Memory B cell (primary cell): ENCODE measurements at places on chromosomes 3 and 15.
A peak's percentile ranks its signal among the peaks of the same experiment; 100 is the strongest.

- DNase-seq: no peak
Measured at GRCh38 chr3:38950581-38950980, 101.2 kb downstream of the SCN11A start.

DNA sequence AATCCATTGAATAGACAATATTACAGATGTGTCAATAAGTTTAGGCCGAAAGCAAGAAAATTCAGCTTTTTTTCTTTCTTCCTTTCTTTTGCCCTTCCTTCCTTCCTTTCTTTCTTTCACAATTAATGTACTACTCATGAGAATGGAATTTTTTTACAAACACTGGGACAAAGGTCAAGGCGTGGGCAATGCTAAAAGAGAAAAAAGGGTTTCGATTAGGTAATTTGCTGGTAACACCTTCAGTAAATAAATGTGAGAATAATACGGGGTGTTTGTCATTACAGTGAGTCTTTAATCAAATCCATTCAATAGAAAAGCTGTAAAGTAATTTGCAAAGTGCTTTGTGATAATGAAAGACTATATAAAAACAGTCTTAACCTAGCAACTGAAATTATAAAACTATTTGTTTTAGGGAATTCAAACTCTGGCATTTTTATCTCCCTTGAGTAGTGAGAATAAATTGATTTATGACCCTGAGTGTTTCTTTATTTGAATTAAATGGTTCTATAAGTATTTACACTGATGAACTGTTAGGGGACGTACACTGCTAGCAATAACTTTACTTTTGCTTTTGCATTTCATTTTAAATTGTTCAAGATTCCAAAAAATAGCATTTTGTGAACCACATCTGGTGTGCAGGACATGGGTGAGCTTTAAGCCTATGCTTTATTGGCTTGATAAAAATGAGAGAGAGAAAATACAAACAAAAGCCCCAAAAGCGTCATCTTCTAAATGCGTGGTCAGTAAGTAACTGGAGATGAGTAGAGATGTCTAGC lies 104.2 kb upstream of the THRB start:
- no peak for DNase-seq

- DNase-seq: no peak
Measured at GRCh38 chr15:38818157-38818790, 253.7 kb upstream of the RASGRP1 start.

DNA sequence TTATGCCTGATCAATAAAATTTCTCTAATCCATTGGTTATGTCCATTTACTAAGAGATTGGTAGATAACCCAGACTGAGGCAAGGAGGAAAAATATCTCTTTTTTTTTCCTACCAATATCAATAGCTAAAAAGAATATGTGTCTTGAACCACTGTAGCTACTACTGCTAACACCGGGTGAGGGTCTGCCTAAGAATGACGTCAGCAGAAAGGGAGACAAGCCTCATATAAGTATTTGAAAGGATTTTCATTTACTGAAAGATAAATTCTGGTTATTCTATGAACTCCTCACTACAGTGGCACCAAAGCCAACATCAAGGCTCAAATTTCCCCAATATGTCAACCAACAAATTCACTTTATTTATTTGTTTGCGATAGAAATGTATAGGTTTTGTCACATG lies 389.0 kb upstream of the ALCAM start:
- no peak for DNase-seq

DNA sequence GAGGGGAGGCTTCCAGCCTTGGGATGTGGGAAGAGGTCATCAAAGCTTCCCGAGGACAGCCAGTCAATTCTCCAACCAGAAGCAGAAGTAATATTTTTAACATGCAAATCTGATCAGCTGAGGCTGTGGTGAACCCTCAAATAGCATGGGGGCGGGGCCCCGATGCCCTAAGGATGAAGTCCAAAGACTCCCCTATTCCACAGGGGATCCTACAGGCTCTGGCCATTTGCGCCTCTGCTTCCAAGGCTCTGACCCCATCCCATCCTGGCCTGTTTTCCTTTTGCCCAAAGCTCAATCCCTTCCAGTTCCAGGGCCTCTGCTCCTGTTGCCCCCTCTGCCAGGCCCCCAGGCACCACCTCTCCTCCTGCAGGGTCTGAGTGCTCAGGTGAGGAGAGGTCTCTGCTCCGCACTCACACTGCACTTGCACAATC lies 6.7 kb upstream of the CSK start:
- DNase-seq: no peak

- no peak for DNase-seq
Measured at GRCh38 chr15:74958320-74958907, 1.8 kb upstream of the RPP25 start.

- no peak for DNase-seq
Measured at GRCh38 chr3:16510620-16511319, 2.7 kb downstream of the RFTN1 start.

DNA sequence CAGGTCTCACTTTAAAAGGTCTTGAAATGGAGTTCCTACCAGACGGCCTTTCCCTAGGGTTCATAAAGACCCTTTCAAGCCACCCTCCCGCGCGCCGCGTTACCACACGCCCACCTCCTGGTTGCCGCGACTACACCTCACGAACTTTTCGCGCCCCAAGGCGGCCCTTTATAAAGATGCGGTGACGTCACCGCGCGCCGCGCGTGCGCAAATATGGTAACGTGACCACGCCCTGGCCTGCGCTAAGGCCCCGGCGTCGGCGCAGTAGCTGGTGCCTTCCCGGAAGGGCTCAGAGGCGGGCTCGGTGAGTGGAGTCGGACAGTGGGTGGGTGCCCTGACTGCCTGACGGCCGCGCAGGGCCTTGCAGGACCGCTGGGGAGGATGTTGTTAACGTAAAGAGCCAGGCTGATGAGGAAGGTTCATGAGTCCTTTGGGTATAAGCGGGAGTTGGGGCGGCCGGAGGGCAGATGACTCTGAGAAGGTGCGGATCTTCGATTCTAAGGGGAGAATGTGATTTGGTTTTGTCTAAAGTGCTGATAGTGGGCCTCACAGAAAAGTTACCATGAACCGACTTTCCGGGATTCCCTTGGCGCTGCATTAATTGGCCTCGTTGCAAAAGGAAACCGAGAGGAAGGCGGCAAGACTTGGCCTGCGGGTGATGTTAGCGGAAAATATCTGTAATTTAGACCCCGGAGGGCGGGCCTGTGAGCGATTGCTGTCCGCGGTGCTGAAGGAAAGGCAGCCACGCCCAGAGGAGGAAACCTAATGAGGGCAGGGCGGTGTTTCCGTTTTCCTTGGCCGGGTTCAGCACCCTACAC lies 54.4 kb downstream of the FEZF2 start:
- DNase-seq: peak; percentile 35

GRCh38 chr3:98918586-98918985 lies 17.1 kb upstream of the DCBLD2 start:
- no peak for DNase-seq

DNA sequence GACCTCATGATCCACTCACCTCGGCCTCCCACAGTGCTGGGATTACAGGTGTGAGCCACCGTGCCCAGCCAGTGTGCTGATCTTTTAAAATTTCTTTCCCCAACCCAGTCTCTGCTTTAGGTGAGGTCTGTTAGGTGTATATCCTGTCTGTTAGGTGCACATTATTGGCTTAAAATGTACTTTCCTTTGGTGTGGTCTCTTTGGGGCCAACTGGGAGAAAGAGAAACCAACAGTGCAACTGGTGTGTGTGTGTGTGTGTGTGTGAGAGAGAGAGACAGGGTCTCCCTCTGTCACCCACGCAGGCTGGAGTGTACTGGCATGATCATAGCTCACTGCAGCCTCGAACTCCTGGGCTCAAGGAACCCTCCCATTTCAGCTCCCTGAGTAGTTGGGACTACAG lies 50.3 kb upstream of the GNB5 start:
- DNase-seq: no peak

GRCh38 chr3:13200946-13201345 lies 127.7 kb upstream of the IQSEC1 start:
- no peak for DNase-seq

DNA sequence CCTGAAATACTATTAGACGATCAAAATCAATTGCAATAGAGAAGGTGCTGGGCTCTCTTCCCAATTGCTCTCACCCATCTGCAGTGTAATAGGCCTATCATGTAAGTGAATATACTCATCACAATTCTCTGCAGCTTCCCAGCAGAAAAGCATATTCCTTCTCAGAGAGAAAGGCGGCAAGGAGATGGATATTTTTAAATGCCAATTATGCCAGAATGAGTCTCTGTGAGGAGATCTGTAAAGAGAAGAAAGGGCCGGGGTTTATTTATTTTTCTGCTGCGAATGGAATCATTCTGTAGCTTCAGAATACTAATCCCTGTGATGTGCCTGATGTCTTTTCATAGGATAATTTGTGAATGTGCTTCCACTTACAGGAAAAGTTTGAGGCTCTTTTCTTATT lies 112.0 kb downstream of the APBA2 start:
- DNase-seq: no peak

GRCh38 chr3:193762657-193763056 lies 169.6 kb downstream of the OPA1 start:
- DNase-seq: peak; percentile 8

GRCh38 chr3:196270499-196270898 lies 17.0 kb downstream of the PCYT1A start:
- DNase-seq: no peak

- DNase-seq: no peak
Measured at GRCh38 chr3:39541917-39542329, 74.4 kb downstream of the MOBP start.

GRCh38 chr15:87227846-87228245 lies 1028.7 kb downstream of the NTRK3 start:
- DNase-seq: no peak

GRCh38 chr3:61358364-61358763 lies 107.1 kb upstream of the FHIT start:
- DNase-seq: no peak

DNA sequence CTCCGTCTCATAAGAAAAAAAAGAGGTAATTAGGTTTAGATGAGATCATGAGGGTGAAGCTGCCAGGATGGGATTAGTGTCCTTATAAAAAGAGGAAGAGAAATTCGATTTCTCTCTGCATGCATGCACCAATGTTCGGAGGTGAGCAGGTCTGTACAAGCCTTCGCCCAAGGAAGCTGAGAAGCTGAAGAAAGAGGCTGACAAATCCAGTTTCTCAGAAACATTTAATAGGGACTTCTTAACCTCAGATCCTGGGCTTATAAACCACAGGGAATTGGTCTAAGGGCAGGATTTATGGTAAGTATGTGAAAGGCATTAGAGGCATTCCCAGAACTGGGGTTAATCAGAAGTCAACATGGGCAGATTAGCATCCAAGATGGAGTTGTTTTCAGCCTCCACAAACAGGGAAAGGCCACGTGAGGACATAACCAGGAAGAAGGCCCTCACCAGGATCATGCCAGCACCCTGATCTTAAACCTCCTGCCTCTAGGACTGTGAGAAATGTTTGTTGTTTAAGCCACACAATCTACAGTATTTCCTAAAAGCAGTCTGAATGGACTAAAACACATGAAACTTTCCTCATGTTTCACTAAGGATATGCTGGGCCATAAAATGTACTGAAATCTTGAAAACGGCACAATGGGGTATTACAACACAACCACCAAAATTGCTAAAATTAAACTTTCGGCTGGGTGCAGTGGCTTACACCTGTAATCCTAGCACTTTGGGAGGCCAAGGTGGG lies 11.3 kb downstream of the SHISA5 start:
- no peak for DNase-seq

GRCh38 chr3:149898771-149899170 lies 71.9 kb downstream of the PFN2 start:
- DNase-seq: no peak

DNA sequence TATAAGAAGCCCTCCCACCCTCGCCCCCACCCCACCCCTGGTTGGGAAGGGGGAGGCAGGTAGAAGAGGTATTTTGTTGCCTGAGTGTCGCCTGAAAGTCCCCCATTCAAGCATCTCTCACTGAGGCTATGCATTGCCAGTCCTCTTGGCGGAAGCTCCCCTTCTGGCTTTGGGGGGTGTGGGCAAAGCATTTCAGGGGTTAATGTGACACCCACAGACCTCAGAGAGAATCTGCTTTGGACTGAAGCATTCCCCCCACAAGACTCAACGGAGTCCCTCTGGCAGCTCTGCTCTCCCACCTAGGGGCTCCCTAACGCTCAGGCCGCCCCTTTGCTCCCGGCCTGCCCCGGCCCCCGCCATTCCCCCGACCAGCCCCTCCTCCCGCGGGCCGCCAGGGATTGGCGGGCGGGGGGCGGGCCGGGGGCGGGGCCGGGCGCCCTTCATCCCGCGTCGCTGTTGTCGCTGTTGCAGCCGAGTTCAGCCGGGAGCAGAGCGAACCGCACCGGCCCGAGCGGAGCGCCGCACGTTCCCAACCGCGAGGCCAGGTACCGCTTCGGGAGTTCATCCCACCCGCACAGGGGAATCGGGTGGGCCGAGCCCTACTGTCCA lies at the start of gene SLC38A3:
Gene SLC38A3, plus strand, starts transcription at position 468 of the 609 bp plus-strand sequence. CDS start 8,929 bp downstream, outside the sequence.
- no peak for DNase-seq

- DNase-seq: no peak
Measured at GRCh38 chr15:59680870-59681269, 8.2 kb downstream of the BNIP2 start.
